Omental fat pad (tissue), 4 donors: ENCODE measurements at places on chromosomes 1 and 21. TPM values are rescaled to one million over a fixed set of nuclear protein-coding genes. Genes with fewer than 3 reads are reported as not detected.

ADGRL4 gene
- 26.5 TPM for total RNA-seq

TTC22 gene
- total RNA-seq: 1.1 TPM

IGSF9 gene
- total RNA-seq: 4.3 TPM

AK4 gene
- 47.8 TPM for total RNA-seq

DNA sequence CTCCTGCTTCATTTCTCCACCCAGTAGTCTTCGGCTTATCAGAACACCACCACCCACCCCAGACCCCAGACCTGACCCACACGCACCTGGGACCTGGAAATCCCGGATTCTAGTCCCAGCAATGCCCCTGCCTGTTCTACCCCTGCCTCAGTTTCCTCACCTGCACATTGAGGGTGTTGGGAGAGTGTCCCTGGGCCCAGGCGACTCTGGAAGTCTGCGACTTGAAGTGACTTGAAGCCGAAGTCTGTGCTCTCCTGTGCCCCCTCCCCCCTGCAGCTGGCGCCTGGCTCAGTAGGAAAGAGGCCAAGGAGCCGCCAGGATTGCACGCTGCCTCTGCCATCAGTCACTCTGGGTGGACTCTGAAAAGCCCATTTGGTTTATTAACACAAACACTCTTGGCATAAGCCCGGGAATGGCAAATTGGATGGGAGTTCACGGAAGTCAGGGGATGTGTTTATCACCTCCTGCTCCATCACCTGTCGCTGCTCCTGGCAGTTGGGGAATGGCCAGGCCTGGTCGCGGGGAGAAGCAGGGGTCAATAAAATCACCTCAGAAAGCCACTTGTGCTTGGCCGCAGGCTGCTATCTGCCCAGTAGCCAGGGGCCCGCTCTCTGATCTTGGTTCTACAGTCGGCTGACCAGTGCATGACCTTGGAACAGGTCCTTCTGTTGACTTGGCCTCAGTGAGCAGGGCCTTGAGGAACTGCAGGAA is 132.7 kb downstream of the ACTL8 start:
- DNase-seq: no peak

- DNase-seq: no peak
Measured at GRCh38 chr21:41836166-41837015, 42.8 kb downstream of the PRDM15 start.

- DNase-seq: no peak
Measured at GRCh38 chr1:243490748-243491686, 235.2 kb downstream of the SDCCAG8 start.

- DNase-seq: no peak
Measured at GRCh38 chr1:46181343-46182260, 5.3 kb upstream of the P3R3URF start.

DNA sequence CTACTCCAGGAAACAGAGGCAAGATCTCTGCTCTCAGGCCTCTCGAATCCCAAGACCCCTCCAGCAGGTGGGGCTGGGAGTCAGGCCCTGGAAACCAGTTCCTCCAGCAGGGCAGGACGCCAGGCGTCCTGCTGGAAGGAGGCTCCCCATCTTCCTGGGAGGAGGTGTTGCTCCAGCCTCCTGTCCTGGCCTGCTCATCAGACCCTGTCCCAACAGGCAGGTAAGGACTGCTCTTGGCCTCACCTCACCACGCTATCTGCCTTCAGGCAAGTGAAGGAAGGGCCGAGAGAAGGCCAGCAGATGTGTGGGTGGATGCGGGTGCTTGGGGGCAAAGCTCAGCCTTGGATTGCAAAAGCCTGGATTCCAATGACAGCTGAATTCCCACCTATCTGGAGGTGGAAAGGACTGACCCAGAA is 82.9 kb downstream of the SSBP3 start:
- no peak for DNase-seq

- DNase-seq: no peak
Measured at GRCh38 chr1:232596666-232597303, 33.1 kb downstream of the SIPA1L2 start.

DNA sequence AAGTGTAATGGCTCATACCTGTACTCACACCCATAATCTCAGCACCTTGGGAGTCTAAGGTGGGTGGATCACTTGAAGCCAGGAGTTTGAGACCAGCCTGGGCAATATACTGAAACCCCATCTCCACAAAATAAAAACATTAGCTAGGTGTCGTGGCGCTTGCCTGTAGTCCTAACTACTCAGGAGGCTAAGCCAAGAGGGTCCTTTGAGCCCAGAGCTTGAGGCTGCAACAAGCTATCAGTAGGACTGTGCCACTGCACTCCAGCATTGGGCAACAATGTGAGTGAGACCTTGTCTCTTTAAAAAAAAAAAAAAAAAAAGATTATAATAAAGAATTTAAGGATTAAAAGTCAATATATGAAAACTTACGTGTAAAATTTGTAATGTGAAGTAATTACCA is 11.7 kb downstream of the BPNT1 start:
- no peak for DNase-seq

GRCh38 chr21:45455674-45456583 is 51.0 kb downstream of the COL18A1 start:
- no peak for DNase-seq
